MCF 10A (cell line): ENCODE measurements at places on chromosomes 12 and 14.

GRCh38 chr12:71160585-71160984, 2.8 kb upstream of the TSPAN8 start:
- no peak overlapping the region for H3K4me3 ChIP-seq
- no peak overlapping the region for H3K27ac ChIP-seq
- no peaks in the 10 kb centered on the region for H3K27me3 ChIP-seq
- H3K36me3 ChIP-seq: no peaks in the 10 kb centered on the region

DNA sequence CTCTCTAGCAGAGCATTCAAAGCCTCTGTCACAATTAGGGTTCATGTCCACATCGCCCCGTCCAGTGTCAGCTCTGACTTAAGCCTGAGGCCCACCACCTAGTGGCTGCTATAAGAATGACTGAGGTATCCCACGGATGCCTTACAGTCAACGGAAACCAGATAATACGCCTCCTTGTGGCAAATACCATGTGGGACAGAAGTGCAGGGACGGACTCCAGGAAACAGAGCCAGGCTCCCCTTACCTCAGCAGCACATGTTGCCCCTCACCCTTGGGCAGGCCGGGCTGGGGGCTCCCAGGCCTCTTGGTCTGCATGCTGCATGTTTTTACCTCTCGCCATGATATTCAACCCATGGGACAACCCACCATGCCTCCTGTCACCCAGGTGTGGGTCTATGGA, 86.3 kb downstream of the VWF start:
- H3K36me3 ChIP-seq: no peaks in the 10 kb centered on the region
- no peaks in the 10 kb centered on the region for H3K4me1 ChIP-seq
- H3K4me3 ChIP-seq: no peak overlapping the region
- H3K27me3 ChIP-seq: no peaks in the 10 kb centered on the region
- H3K27ac ChIP-seq: no peak overlapping the region

DNA sequence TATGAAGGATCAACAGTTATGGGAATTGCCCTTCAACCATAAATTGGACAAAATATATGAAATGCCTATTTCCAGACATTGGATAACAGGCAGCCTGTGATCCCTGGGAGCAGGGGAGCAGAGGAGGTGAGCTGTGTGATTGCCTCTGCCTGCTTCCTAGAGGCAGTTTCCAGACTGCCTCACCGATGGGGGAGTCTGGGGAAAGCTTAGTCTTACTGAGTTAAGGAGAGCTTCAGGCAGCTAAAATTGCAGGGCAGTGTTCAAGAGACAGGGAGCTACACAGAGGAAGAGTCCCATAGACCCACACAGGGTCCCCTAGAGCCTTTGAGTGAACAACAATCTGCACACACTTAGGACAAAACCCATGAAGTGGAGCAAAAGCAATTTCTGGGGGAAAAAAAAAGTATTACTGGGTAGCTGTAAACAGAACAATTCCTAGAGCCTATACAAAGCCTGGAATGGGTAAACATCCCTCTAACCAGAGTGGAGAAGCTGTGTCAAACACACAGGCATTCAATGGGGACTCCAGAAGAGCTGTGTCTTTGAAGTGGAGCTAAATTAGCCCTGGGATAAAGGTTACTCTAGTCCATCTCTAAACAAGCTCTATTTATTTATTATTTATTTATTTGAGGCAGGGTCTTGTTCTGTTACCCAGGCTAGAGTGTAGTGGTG, 48.3 kb upstream of the ACTN1 start:
- no peak for DNase-seq
- no peaks in the 10 kb centered on the region for H3K36me3 ChIP-seq
- no peak overlapping the region for H3K27ac ChIP-seq
- no peaks in the 10 kb centered on the region for H3K27me3 ChIP-seq
- no peak overlapping the region for H3K4me3 ChIP-seq
- no peaks in the 10 kb centered on the region for H3K4me1 ChIP-seq

DNA sequence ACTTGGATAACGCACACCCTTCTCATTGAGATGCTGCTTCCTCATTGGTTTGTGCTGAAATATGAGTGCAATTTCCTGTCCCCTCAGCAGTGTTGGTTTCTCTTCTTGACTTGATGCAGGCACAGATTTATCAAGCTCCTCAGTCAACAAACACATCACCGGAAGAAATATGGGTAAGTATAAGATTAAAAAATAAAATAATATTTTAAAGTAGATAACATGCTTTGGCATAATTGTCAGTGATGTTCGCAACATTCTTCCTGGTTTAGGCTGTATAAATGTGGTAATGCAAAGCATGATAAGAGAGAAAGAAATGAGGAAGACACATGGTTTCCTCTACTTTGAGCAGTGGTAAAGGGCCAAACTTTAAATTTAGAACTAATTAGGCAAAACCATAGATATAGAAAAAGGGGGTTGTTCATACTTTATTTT, at the start of gene GPR65:
TSS of gene GPR65 (plus strand) at position 86 of the 432 bp plus-strand sequence. CDS start 5,713 bp downstream, outside the sequence.
- H3K4me1 ChIP-seq: no peaks in the 10 kb centered on the region
- H3K36me3 ChIP-seq: no peaks in the 10 kb centered on the region
- peaks cover 48% of the 10 kb centered on the region for H3K27me3 ChIP-seq
- no peak within 1 kb of the TSS for H3K27ac ChIP-seq
- DNase-seq: no peak
